Stimulated activated CD8-positive, alpha-beta memory T cell treated with anti-CD3 and anti-CD28 coated beads, Interleukin-15, amount 100 ng/mL, for 4 hours (primary cell): ENCODE measurements at places on chromosomes 11 and 22.

DNA sequence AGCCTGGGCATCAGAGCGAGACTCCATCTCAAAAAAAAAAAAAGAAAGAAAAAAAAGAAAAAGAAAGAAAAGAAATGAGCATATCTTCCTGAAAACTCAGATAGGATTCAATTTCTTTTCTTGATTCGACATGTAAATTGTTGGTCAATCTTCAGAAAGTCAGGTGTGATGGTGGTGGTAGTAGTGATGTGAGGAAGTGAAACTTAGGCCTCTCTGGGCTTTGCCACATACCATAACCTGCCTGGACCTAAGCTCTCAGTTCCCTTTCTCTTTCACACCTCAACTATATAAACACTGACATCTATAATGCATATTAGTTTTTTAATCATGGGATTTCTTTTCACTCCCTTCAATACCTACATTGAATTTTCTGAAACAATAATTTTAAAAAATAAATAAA is 98.0 kb upstream of the TBCEL start:
- no peak for DNase-seq

DNA sequence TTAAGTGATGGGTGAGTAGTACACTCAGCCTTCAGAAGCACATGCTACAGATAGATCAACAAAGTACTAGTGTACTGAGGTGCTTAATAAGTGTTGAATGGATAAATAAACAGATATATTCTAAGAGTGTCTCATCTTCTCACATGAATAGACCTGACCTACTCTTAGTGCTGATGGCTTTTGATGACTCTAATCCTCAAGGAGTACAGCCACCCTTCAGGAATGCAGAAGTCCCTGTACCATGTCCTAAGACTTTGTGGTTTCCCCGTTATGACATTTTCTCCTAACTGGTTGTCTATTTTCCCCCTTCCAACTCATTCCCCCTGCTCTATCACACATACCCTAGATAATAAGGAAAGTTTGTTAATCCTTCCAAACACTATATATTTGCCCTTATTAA is 61.6 kb downstream of the C11orf65 start:
- DNase-seq, result no peak

GRCh38 chr11:79152511-79152910 is 288.3 kb downstream of the TENM4 start:
- no peak for DNase-seq

GRCh38 chr22:20520093-20520511 is 12.7 kb downstream of the MED15 start:
- peak; percentile 30 for DNase-seq

DNA sequence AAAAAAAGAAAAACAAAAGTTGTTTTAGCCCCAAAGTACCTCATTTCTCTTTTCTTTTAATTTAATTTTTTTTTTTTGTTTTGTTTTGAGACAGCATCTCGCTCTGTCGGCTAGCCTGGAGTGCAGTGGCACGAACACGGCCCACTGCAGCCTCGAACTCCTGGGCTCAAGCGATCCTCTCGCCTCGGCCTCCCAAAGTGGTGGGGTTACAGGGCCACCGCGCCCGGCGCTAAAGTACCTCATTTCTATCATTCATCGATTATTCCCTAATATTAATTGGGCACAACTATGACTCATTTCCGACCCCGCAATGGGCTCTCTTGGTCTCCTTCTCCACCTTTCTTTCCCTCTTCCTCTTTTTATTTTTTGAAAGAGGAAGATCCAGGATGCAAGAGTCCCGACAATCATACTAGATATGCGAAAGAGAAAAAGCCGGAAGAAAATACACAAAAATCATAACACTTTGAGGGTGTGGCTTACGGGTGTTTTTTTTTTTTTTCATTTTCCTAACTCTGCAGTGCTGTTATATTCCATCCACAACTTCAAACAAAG is 475 bp upstream of the AIP start:
- DNase-seq, result no peak

DNA sequence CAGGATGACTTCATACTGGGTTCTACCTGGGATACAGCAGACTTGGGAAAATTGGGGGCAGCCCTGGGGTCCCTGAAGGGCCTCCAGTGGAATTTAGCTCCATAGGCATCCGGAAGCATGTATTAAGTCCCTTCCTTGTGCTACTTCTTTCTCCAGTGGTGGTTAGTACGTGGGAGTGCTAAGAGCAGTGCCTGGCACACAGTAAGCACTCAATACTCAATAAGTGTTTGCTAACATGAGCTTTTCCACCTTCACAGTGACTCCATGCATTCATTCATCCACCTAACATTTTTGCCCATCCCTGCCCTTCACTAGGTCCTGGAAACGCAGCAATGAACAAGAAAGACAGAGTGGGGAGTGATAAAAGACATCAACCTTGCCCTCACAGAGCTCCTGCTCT is 120.5 kb downstream of the MN1 start:
- DNase-seq, result no peak

DNA sequence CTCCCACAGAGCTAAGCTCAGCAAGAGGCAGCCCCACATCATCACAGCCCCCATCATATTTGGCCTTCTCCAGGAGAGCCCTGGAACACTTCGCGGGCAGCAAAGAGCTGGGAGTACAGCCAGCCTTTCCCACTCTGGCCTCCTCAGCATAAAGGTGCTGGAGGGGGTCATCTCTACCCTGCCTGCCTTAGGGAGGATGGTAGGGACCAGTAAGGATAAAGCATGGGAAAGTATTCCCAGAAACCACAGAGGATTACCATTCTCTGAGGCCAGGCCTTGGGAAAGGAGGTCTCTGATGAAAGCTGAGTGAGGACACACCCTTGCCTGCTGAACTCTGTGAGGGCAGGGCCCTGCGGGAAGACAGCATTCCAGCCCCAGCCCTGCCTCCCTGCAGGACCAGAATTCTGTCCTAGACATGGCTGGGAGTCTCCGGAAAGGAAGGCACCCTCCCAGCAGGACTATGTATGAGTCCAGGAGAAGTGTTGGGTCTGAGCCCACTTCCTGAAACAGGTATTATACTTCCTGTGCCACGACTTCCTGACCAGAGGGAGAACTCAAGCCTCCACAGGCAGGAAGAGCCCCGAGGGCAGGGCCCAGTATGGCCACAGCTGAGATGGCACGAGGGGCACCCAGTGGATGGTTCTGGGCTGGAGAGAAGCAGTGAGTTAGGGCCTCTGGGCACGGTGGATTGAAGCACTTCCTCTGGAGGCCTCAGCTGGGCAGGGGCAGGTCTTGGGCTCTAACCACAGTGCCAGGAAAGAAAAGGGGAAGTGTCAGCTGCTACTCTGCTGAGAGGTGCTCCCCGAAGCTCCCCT is 12.9 kb upstream of the CASTOR1 start:
- DNase-seq, result no peak

DNA sequence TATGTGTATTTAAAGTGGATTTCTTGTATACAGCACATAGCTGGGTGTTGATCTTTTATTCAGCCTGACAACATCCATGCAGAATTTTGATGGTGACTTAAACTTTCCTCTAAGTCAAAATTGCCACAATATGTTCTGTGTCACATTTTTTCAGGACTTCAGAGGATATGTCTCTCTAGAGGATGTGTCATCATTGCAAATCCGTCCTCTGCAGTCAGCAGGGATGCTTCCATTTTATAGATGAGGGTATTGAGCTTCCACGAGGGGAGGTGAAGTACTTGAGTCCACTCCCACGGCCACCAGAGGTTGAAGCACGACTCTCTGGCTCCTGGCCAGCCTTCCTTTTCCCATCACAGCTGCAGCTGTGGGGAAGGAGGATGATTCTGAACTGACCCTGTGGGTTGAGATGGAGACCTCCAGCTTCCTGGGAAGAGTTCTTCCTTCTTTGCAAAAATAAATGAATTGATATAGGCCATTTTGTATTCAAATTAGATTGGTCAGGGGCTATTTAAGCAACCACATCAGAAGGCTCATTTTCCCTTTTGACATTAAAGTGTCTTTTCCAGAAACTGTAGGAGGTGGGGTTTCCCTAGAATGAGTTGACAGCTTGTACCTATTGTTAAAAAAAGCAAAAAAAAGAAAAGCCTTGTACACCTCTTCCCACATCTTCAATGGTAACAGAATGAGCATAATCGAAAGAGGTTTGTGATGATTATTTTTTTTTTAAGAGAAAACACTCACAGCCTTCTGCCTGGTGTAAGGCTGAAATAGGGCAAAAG is 55.2 kb upstream of the MYEOV start:
- DNase-seq, result no peak

GRCh38 chr11:20536784-20537183 is 62.6 kb upstream of the SLC6A5 start:
- no peak for DNase-seq

DNA sequence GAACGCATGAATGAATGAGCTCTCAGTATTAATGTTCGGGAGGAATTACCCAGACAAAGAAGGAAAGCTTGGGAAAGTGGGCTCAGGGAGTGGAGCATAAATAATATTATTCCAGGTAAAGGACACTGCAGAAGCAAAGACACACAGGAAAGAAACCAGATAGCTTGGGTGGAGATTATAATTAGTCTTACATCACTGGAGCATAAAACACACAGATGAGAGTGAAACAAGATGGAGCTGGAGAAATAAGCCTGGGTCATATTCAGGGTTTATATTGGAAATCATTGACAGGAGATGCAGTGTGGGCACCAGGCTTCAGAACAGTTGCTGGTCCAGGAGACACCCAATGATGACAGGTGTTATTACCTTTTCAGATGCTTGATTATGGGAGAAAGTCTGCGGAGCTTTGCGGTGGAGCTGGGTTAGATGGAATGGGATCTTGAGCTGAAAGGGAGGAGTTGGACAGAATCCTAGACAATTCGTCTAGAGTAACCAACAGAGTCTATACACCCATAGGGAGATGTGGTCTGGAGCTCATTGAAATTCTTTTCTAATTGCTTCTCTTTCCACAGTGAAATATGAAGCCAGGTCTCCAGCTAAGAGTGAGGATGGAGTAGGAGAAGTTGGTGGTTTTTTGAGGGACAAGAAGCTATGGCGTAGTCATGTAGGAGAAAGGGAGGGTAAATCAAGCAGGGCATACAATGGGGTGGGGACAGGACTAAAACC is 227.2 kb downstream of the FAM76B start:
- no peak for DNase-seq

DNA sequence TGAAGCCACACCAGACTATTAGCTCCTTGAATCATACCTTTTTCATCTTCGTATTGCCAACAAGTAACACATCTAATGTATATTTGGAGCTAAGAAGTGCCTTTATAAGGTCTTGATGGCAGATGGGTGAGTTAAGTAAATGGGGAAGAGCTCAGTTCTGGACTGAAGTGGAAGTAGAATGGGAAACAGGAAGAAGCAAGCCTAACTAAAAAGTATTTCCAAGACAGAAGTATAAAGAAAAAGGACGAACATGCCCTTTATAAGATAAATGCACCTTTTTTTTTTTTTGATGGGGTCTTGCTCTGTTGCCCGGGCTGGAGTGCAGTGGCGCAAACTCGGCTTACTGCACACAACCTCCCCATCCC is 14.5 kb downstream of the CRTAM start:
- no peak for DNase-seq

DNA sequence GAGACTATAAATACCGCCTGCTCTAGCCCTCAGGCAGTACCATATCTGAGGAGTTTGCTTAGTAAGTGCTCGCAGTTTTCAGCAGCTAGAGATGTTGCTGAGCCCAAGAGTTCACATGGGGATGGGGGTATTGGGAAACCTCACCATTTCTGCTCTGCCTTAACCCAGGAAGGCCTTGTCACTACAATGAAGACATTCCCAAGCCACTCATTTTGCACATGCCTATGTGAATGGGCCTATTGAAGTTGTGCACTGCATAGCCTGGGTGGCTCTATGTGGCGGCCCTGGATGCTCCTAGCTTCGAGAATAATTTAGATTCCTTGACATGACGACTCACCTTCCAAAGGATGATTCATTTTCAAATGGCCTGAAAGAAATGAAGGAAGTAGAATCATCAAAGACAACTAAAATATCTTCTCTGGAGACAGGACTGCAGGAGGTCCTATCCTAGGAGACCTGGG is 163.4 kb downstream of the ADAMTS15 start:
- no peak for DNase-seq

GRCh38 chr22:36156515-36157419 is 3.8 kb downstream of the APOL3 start:
- DNase-seq, result peak; percentile 42

- no peak for DNase-seq
These were observed 3.1 kb upstream of the POLD4 start for GRCh38 chr11:67356387-67356863.

DNA sequence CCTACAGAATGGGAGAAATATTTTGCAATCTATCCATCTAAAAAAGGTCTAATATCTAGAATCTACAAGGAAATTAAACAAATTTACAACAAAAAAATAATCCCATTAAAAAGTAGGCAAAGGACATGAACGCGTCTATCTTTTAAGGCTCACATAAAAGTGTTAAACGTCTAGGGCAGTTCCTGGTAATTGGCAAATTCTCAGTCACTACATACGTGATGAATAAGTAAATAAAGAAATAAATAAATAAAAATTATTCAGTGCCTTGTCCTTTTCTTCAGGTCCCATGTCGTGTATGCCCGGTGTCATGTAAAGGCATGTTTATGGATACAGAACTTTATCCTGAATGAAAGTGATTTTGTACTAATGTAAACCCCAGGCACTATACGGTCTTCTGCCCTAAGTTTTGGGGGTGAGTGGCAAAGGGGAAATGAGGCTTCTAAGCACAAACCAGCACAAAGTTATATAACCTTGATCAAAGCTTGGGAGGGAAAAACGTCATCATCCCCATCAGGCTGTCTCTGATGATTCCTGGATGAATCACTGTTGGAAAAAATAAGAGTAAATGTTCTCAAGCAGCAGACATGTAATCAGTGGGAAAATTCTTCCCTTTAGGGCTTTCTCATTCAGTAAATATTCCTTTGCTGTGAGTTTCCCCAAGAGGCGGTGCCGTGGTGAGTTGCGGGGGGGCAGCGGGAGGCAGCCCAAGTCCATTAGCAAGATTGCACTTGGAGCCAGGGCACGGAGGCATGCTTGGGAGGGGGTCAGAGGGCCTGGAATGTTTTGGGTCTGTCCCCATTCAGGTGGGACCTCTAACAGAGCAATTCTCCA is 30.4 kb upstream of the MICAL2 start:
- DNase-seq, result no peak

GRCh38 chr11:60528465-60528864 is 13.3 kb downstream of the MS4A13 start:
- no peak for DNase-seq

DNA sequence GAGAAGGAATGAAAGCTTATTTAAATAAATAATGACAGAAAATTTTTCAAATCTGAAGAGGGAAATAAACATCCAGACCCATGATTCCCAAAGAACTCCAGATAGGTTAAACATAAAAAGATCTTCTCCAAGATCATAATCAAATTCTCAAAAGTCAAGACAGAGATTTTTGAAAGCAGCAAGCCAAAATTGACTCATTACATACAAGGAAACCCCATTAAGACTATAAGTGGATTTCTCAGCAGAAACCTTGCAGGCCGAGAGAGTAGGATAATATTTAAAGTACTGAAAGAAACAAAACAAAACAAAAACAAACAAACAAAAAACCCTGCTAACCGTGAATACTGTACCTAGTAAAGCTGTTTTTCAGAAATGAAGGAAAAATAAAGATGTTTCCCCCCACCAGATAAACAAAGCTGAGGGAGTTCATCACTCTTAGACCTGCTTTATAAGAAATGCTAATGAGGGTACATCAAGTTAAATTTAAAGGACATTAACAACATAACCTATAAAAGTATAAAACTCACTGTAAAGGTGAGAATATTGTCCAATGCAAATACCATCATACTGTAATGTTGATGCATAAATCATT is 412.2 kb downstream of the INSC start:
- DNase-seq, result no peak

- no peak for DNase-seq
These were observed 11.3 kb downstream of the CYB561A3 start for GRCh38 chr11:61350336-61350735.
